ENCODE measurements at places on chromosomes 5 and 9. TPM values are rescaled to one million over a fixed set of nuclear protein-coding genes. Genes with fewer than 3 reads are reported as not detected.

The TMEM174 gene
- total RNA-seq, result not detected

The NDOR1 gene
- total RNA-seq, result 10.3 TPM

The C1QTNF2 gene
- total RNA-seq, result 16.9 TPM

The IFNA13 gene
- not detected for total RNA-seq

The PCDHB2 gene
- total RNA-seq, result 8.3 TPM

The SPATA31E1 gene
- total RNA-seq, result not detected

The SLC4A9 gene
- total RNA-seq, result not detected

The ZDHHC12 gene
- total RNA-seq, result 10.9 TPM

The PCDHA2 gene
- total RNA-seq, result 2.4 TPM

The FUT7 gene
- total RNA-seq, result not detected

The LCN15 gene
- total RNA-seq, result not detected

The C7 gene
- total RNA-seq, result 7.5 TPM

The POU5F2 gene
- 8.9 TPM for total RNA-seq
